ENCODE measurements at places on chromosomes 1 and 21. TPM values are rescaled to one million over a fixed set of nuclear protein-coding genes. Genes with fewer than 3 reads are reported as not detected.

GRCh38 chr1:15337656-15338402, 71.9 kb upstream of the EFHD2 start:
- peak; percentile 79 for ATAC-seq

- no peak for ATAC-seq
Measured at GRCh38 chr1:179087665-179088064, 5.8 kb downstream of the TOR3A start.

LORICRIN gene
- total RNA-seq: not detected

DNA sequence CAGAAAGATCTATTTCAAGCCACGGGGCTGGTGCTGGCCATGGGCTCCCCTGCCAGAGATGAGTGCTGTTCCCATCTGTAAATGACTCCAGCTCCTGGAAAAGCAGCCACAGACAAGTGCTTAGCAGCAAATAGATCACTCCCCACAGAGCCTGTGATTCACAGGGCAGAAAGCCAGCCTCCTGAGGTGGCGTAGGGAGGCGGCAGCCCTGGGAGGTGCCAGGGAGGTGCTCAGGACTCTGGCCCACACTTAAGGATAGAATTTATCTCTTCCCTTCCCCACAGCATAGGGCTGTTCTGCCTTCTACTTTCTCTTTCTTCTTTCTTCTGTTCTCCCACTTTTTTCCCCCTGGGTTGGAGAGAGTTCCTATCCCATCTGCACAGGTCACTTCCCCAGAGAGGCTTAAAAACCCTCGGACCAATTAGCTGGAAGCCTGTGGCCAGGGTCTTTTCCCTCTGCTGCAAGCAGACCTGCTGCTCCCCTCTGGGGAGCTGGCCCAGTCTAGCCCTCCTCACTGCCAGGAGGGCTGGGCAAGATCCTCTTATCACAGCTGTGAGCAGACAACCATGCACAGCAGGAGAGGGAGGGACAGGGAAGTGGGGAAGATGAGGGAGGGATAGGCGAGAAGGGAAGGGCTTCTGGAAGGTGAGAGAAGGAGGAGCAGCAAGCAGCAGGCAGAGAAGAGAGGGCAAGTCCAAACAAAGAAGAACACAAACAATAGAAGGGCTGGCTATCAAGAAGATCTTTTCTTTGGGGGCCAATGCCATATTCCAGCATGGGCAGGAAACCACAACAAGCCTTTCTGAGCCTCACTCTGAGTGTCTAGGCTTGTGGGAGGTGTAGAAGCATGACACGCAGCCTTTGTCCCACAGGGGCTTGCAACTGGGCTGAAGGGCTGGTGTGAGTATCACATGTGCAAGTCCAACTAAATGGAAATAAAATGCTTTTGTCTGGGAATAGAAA, 41.0 kb downstream of the KCND3 start:
- peak; percentile 77 for ATAC-seq

ADAMTS4 gene
- 3.7 TPM for total RNA-seq

DNA sequence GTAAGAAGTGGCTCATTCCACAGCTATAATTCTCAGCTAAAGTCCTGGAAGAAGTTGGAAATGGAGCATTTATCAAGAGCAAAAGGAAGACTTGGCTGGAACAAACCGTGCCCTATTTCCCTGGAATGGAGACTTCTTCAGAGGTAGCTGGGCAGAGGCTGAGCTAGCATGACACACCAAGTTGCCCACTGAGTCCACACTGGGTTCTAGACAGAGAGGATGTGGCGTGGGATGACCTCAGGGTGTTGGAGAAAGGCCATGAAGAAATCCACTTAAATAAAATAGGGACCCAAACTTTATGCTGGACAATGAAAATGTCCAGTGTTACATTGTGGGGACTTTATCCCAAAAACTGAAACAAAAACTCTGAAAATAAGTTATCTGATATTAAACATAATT, 116.2 kb downstream of the KCNJ6 start:
- no peak for ATAC-seq

All from gastroesophageal sphincter (tissue), 4 donors.